ENCODE measurements at places on chromosomes 11 and 22.

- DNase-seq = no peak
Observed at GRCh38 chr11:94066901-94067429, 45.8 kb downstream of the HEPHL1 start.

GRCh38 chr11:101786916-101787315 is 127.9 kb upstream of the CEP126 start:
- DNase-seq = no peak

DNA sequence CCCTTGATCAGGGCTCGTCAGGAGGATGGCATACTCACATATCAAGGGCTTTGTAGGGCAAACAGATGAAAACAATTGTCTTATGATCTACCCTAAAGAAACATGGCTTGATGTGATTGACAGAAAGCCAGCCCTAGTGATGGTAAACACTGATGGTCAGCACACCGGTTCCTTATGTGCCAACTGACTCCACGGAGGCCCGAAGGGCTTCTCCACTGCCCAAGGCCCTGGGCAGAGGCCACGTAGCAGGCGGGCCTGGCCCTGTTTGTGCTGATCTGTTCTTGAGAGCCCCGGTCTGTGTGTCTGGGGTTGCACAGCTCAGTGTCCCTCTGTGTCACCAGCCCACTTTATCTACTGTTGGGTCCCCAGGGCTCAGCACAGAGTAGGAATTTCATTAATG is 115.2 kb downstream of the GRIK4 start:
- no peak for DNase-seq

DNA sequence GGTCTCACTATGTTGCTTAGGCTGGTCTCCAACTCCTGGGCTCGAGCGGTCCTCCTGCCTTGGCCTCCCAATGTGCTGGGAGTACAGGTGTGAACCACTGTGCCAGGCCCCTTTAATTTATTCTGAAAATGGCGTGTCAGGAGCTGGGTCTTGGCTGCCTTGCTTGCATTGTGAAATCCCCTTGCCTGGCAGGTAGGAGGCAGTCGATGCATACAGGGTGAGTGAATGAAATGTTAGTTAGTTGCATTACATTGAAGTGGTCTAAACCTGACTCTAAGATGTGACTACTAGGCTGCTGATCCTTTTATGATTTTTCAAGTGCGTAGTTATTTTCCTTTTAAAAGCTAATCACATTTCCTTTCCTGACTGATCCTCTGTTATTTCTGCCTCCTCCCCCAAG is 42.9 kb downstream of the PARVB start:
- DNase-seq = no peak

DNA sequence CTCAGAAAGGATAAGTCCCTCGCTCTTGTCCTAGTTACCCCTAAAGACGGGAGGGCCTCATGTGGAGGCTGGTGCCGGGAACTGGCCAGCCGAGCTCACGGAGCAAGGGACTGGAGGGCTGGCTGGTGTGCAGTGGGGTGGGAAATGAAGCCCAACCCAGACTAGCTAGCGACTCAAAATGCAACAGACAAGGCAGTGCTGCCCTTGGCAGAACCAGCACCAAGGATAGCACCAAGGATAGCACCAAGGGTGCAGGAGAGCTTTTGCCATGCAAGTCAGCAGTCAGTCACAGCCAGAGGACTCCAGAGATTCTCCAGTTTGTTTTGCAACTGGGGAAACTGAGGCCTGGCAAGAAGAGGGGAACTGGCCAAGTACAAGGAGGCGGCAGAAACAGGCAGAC is 6.5 kb upstream of the BATF2 start:
- no peak for DNase-seq

DNA sequence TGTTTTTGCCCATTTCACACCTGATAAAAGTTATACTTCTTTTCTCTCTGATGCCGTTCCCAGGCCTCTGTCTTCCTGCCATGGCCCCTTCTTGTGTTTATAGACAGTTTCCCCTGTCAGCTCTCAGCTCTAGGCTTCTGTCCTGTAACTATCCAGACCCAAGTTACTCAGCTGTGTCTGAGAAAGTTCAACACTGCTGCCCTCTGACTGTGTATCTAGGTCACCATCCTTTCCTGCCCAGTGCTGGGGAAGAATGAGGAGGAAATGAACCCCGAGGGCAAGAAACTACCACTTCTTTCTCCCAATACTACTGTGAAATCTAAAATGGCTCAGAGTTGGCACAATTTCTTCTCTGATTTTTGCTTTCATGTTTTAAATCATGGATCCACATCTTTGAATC is 29.6 kb downstream of the SNX19 start:
- no peak for DNase-seq

DNA sequence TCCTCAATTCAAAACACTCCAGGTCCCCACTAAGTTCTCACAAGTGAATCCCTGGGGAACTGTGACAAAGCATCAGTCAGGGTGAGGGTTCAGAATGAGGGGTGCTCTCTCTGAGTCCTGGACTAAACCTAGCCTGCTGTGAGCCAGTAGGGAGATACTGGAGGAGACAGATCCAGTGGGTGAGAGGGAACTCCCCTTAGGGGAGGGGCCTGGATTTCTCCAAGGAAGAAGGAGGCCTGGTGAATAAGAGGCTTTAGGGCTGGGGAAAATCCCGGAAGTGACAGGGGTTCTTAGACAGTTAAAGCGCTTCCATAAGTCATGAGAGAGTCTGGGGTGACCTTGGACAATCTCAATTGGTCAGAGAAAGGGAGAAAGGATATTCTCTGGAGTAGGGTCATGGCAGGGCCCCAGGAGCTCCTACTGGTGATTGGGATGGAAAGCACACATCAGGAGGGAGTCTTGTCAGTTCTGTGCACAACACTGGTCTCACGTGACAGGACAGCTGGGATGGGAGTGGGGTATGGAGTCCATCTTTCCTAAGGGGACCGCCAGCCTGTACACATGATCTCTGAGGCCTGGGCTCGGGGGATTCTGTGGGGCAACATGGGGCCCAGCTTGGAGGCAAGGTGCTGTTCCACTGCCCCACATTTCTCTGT is 1.5 kb downstream of the TBC1D10A start:
- DNase-seq = peak; percentile 86
